ENCODE measurements at places on chromosomes 12 and 14. TPM values are rescaled to one million over a fixed set of nuclear protein-coding genes. Genes with fewer than 3 reads are reported as not detected.
A peak's percentile ranks its signal among the peaks of the same experiment; 100 is the strongest.

DNA sequence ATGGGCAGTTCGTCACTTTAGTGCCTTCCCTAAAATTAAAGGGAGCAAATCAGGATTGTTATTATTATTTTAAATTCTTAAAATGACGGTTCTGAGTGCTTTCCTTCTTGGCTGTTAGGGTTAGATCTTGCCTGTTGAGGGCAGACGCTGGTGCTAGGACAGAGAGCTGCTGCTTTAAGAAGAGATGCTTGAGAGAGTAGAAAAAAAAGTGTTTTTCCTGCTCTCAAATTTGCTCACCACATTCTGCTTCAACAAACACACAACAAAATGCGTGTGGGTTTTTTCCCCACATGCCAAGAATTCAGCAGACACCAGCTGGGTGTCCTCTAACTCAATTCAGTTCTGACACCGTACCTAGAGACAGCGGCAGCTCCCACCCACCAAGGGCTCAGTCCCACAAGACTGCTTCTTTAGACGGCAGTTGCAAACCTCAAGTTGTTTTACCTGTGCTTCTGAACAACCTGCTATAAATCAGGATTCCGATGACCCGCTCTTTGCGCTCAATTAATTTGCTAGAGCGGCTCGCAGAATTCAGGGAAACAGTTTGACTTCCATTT lies 75.8 kb upstream of the RIN3 start:
- no peak overlapping the region for H3K27ac ChIP-seq
- no peak overlapping the region for H3K4me3 ChIP-seq
- H3K36me3 ChIP-seq: no peaks in the 10 kb centered on the region
- no peak for DNase-seq

DNA sequence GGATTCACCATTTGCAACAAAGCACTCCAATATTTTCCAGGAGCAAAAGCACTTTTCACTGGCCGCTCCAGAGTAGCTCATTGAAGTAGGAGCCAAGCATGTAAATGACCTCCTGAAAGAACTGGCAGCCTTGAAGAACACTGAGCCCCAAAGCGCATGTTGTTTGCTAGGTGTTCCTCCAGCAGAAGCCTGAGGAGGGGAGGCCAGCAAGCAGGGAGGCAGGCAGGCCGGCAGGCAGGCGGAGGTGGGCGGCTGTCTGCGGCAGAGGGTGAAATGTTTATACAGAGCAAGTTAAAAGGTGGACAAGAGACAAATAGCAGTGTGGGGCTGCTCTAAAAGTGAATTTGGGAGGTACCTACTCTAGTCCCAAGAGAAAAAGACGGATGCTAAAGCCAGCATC lies 439.4 kb downstream of the CCDC91 start:
- no peaks in the 10 kb centered on the region for H3K4me1 ChIP-seq
- H3K27me3 ChIP-seq: no peaks in the 10 kb centered on the region
- H3K4me3 ChIP-seq: no peak overlapping the region
- no peak overlapping the region for H3K27ac ChIP-seq
- DNase-seq: no peak

DNA sequence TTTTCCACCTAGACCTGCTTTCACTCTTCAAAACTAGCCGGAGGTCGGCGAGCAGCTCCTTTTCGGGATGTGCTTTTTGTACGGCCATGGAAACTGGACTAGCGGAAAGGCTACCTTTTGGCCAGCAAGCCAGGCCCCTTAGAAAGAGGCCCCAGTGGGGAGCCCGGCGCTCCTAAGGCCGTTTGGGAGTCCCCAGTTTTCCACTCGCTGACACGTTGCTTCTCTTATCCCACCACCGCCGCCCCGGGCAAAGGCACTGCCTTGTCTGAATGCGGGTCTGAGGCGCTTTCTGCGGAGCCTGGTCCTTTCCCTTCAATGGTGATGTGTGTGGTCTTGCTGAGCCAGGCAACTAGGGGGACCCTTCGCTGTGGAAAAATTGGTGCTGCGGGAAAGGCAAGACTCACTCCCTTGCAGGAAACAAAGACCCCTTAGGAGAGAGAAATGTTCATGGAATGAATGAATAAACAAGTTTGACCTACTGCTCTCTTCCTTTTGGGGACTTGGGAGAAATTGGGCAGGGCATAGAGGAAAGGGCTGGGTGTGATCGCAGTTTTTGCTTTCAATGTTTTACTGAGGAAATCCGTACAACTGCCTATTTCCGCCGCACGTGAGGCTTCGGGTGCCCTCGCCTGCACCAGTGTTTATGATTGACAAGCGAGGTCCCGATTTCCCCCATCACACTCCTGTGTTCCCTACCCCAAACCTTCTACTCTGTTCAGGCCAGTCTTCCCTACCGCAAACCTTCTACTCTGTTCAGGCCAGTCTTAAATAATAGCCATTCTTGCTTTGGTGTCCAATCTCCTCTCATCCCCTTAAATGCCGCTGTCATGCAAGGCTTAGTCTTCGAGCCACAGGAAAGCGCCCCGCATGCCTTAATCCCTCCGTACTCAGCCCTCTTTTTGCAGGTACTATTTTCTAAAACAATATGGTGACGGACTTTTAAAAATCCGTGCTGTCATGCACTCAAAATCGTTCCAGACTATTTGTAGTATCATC lies 1.0 kb upstream of the SLC38A2 start:
- no peaks in the 10 kb centered on the region for H3K27me3 ChIP-seq
- peak overlapping the region; percentile 93 for H3K27ac ChIP-seq
- peak overlapping the region; percentile 96 for H3K4me3 ChIP-seq
- H3K4me1 ChIP-seq: peaks cover 13% of the 10 kb centered on the region

- H3K27ac ChIP-seq: peak overlapping the region; percentile 15
- no peaks in the 10 kb centered on the region for H3K36me3 ChIP-seq
- no peak for DNase-seq
- peaks cover 69% of the 10 kb centered on the region for H3K4me1 ChIP-seq
Measured at GRCh38 chr14:52061390-52061789, 7.5 kb downstream of the NID2 start.

ACRBP gene
- total RNA-seq: 2.3 TPM

DNA sequence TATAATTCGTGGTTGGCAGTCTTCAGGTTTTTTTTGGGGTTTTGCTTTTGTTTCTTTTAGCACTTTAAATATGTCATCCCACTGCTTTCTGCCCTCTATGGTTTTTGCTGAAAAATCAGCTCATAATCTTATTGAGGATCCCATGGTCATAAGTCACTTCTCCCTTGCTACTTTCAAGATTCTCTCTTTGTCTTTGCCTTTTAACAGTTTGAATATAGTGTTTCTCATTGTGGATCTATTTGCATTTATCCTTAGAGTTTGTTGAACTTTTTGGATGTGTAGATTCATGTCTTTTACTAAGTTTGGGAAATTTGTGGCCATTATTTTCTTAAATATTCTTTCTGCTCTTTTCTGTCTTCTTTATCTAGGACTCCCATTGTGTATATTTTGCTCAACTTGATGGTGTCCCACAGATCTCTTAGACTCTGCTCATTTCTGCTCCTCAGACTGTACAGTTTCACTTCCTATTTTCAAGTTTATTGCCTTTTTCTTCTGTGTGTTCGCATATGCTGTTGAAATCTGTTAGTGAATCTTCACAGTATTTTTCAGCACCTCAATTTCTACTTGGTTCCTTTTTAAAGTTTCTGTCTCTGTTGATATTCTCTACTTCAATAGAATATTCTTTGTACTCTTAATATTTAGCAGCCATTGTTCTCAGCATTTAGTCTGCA lies 70.8 kb downstream of the WNK1 start:
- no peaks in the 10 kb centered on the region for H3K27me3 ChIP-seq
- H3K36me3 ChIP-seq: peaks cover 13% of the 10 kb centered on the region
- H3K4me1 ChIP-seq: no peaks in the 10 kb centered on the region
- H3K4me3 ChIP-seq: no peak overlapping the region
- DNase-seq: no peak

- DNase-seq: no peak
- no peak overlapping the region for H3K27ac ChIP-seq
- no peak overlapping the region for H3K4me3 ChIP-seq
- no peaks in the 10 kb centered on the region for H3K4me1 ChIP-seq
- H3K36me3 ChIP-seq: peaks cover 92% of the 10 kb centered on the region
- H3K27me3 ChIP-seq: no peaks in the 10 kb centered on the region
Measured at GRCh38 chr12:101299346-101299745, 19.4 kb downstream of the UTP20 start.

DNA sequence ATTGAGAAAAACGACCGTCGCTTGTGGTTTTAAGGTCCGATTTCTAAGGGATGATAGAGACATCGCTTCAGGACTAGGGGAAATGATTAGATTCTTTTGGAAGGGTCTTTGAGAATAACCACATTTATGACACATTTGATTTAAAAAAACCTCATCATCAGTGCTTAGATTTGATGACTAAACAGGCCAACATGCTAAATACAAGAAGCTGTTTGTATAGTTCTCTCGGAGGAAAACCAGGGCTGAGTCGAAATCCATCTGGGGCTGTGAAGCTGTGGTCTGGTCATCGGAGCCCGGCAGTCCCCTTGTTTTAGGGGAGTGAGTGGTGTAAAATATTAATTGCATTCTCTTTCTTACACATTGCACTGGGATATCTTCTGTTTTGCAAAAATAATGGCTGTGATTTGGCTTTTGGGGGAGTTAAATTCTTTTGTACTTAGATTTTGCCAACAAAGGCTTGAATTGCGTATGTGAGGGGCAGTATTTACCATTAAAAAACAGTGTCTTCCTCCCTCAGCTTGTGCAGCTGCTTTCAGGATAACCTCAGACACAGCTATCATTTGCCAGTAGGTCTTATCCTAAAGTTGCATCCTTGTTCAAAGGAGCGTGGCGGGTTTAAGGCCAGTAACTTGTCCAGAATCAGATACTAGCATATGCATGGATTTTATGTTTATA lies 550 bp downstream of the GNG2 start:
- no peak for DNase-seq
- peak overlapping the region; percentile 74 for H3K27ac ChIP-seq
- no peaks in the 10 kb centered on the region for H3K27me3 ChIP-seq
- H3K36me3 ChIP-seq: no peaks in the 10 kb centered on the region

All from tibial nerve (tissue), 4 donors.